ENCODE measurements at places on chromosomes 4 and X.

- DNase-seq = no peak
Observed at GRCh38 chrX:108261549-108262203, 170.1 kb downstream of the ATG4A start.

DNA sequence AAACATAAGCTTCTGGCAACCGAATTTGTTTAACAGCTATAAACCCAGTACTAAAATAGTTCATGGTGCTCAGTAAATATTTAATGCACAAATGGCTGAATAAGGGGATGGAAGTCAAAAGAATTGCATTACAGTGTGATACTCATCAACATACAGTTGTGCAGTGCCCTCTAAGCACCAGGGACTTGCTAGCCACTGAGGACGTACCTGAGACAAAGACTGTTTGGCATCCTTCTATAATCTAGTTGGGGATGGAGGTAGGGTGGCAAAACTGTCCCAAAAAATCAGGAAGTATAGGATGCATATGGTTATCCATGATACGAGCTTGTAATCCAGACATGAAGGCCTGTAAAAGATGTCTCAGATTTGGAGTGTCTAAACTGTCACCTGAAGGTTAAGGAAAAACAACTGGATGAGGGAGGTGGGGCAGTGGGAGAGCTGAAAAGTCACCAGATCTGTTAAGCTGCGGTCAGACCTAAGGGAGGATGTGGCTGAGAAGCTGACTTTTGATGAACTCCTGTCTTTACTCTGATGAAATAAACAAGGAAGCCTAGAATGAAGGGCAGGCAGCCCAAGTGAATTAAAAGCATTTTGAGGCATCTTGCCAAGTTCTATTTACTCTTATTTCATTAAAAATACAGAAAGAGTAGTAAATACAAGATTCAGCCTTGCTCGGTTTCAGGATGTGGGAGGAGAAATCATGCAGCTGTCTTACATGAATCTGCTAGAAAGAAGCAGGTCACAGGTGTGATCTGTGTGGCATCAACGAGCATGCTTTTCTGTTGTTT, 12.0 kb upstream of the CD38 start:
- no peak for DNase-seq

GRCh38 chr4:181745933-181746625, 497.1 kb upstream of the TENM3 start:
- no peak for DNase-seq

DNA sequence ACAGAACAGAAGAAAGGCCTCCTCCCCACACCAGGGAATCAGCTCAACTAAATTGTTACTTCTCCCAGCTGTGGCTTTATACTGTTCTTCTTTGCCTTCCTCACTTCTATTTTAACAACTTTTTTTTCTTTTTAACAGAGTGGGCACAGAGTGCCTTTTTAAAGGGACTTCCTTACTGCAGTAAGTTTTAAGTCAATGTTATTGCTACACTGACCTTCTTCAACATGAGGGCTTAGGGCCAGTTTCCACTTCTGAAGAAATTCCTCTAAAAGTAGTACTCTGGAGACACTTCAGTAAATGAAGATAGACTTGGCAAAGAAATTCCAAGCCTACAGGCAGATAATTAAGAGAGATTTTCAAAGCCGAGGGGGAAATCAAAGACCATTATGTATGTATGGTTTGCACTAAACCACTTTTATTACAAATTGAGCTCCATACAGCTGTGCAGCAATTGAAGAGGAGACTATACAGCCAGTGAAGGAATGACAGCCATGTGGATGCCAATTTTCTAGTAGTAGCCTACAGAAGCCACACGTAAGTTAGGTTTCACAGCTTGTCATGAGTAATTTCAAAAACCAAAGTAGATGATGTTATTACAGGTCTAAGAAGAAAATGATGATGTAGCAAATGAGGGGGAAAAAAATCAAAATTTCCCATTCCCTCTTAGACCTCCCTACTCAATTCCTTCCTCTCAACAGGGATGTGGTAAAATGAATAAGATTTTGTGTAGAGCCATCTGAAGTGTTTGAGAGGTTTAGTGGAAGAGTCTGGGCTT, 36.9 kb upstream of the RASGEF1B start:
- DNase-seq = no peak
